ENCODE measurements at places on chromosomes 4 and X.
A peak's percentile ranks its signal among the peaks of the same experiment; 100 is the strongest.

- DNase-seq = no peak
Observed at GRCh38 chrX:40573763-40574162, 7.0 kb upstream of the ATP6AP2 start.

DNA sequence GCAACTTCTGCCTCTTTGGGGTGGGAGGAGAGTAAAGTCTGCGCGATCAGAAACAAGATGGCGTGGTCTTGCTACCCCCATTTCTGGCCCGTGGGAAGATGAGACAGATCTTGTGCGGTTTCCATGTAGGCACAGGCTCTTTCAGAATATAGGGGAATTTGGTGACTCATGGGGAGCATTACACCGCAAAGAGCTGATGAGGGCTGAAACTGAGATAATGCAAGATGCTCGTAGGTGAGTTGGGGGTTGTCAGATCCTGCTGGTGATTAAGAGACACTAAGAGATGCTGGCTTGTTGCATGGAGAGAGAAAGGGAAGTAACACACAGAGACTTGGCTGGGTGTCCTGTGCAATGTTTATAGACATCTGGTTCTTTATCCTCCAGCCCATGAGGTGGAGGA, 1.5 kb downstream of the EVC start:
- DNase-seq = peak; percentile 24

GRCh38 chrX:22399437-22400192, 126.9 kb downstream of the CBLL2 start:
- DNase-seq = no peak

GRCh38 chr4:99518601-99519295, 7.9 kb downstream of the C4orf17 start:
- no peak for DNase-seq

- DNase-seq = no peak
Observed at GRCh38 chr4:106502106-106502699, 133.6 kb upstream of the GIMD1 start.

DNA sequence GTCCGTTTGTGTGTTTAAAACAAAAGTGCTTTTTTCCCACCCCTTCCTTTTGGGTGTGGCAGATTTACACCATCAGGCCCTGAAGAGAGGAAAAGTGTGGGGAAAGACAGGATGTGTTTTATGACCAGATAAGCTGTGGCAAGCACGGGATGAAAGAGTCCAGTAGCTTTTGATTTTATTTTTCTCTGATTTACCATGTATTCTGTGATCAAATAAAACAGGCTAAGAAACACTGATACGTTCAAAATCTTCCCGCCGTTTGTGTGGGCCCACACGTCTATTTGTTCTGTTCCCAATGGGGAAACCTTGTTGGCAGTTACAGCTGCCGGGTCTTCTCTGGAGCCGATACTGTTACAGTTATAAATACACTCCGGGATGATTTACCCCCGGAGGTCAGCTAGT, 10.8 kb downstream of the LRP2BP start:
- no peak for DNase-seq

DNA sequence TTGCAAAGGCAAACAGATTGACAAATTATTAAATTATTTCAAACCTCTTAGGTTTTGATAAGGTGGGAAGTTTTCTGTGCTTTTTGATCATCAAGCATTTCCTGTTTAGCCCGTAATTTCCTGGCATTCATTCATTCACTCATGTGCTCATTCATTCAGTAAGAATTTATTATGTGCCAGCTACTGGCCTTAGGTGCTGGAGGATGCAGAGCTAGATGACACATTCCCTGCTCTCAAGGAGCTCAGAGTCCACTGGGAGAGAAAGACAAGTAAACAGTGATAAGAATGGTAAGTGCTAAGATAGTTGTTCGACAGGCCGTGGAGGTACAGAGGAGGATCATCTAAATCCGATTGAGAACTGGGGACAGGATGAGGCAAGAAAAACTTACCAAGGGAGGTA, 153.0 kb downstream of the DCTD start:
- no peak for DNase-seq

DNA sequence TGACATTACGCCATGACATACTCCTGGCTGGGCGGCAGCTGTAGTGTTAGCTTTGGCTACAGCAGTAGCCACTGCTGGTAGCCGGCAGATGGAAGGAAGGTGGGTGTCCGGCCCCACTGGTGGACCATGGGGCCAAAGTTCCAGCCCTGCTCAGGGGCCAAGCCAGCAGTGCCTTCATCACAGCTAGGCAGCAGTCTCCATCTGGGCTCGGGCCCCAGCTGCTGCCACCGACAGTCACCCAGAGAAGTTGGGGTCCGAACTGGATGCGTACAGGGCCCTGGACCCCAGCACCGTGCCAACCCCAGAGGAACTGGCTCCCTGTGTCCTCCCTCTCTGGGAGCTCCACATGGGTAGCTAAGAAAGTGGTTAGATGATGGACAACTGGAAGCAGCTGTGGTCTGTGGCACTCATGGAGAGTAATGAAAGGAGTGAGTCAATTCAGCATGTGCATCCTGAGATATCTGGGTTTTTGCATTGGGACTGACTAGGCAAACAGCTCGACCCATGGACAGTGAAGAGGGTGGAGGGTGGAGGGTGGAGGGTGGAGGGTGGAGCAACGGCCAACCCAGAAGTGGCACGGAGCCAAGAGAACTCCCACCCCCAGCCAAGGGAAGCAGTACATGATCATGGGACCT, 366.6 kb upstream of the GRIA3 start:
- no peak for DNase-seq

GRCh38 chr4:150205016-150205415, 126.8 kb downstream of the DCLK2 start:
- no peak for DNase-seq

DNA sequence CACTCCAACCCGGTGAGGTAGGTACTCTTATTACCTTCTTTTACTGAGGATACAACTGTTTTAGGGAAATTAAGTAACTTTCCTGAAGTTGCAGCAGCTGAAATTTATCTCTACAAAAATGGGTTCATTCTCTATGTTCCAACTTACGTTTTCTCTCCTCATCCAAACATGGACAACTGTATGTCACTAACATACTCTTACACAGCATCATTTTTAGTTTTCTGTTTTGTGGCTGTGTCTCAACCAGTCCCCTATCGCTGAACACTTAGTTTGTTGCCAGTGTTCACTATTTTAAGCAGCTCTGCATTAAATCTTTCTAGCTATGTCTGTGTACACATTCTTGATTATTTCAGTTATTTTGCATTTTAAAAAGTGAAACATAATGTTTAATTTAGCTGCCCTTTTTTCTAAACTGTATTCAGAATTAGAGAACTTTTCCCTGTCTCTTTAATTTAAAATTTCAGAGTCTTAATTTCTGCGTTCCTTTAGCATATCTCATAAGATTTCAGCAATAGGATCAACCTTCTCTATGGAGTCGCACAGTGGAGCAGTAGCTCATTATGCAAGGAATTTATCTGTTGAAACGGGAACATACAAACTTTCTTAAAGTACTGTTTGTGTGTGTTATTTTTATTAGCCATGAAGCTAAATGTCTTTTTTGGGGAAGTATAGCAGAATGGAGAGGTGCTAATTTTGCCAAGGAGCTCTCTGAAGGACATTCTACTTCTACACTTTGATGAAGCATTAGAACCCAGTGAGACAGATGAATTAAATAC, 3.8 kb downstream of the SGMS2 start:
- no peak for DNase-seq

DNA sequence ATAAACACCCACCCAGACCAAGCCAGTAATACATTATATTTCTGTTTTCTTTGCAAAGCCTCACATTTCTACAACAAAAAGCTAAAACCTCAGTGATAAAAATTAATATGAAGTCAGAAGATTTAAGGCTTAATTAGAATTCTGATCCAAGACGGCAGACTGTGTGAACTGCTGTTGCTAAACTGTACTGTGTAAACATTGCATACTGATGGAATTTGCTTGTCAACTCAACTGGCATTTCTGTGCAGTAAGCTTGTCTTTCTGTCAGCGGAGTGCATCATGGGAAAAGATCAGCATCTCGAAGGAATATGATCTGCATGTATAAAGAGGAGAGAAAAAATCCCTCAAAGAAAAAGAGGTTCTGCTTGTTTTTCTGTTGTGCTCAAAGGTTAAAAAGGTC, 69.4 kb upstream of the SPANXB1 start:
- DNase-seq = no peak

- no peak for DNase-seq
Observed at GRCh38 chr4:118398226-118399090, 45.7 kb upstream of the PRSS12 start.

DNA sequence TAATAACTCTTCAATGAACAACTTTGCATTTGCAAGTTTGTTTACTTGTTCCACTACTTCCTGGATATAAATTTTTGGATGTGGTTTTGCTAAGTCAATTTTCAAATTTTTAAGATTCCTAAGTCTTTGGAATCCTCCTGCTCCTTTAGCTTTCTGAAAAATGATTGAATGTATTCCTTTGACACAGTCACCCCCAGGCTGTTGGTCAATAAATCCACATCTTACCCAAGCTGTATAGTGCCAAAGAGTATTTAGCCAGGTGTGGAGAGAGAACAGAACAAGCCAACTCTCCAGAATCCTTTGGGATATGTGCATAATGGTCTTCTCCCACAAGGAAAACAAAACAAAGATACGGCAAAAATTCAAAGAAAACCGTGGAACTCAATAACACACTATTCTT, 56.9 kb upstream of the INTU start:
- DNase-seq = no peak

Measured in stimulated activated CD8-positive, alpha-beta memory T cell treated with anti-CD3 and anti-CD28 coated beads, Interleukin-7, amount 100 ng/mL, for 4 hours (primary cell).